SW 1271 (cell line): ENCODE measurements at places on chromosomes 2 and 18.

DNA sequence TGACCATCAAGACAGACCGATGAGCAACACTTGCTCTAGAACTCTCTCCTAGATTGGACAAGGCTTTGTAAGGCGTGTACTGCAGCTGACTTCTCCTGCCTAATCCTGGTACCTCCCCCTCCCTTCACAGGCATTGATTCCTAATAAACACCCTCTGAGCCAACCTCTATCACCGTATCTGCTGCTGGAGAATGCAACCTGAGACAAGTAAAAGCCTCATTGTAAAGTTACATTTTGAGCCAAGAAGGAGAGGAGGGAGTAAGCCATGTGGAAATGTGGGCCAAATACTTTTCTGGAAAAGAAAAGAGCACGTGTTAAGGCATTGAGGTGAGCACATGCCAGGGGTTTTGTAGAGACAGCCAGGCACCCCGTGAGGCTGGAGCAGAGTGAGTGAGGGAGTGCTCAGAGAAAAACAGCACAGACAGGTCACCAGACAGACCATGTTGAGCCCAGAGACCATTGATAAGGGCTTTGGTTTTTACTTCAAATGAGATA, 2.6 kb upstream of the WDFY1 start:
- no peak for DNase-seq

DNA sequence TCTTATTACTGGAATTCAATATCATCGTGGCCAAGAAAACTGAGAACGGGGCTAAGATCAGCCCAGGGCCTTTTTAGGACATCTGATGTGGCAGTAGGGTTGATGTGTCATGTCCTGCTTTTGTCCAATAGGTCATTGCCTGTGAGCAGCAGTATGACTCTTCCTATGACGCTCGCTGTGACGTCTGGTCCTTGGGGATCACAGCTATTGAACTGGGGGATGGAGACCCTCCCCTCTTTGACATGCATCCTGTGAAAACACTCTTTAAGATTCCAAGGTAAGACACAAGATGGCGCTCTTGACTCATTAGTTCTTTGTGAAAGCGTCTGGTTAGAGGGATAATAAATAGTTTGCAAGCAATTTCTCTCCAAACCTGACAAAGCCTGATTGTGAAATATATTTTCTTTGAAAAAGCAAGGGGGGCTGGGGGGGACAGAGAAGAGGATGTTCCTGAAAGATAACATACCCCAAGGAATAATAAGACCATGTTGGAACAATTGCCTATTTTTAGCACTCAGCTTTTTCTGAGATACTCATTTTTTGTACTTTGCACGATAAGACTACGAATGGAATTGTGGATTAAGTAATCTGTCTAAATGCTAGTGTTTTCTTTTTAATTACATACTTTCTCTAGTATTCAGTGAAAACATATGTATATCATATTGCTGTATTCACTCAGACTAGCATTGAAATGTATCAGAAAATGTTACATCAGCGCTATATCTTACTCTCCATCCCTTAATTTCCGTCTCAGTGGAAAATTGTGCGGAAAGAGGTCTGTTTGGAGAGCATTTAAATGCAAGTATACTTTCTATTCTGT, 58.1 kb downstream of the MYO3B start:
- DNase-seq = peak; percentile 11

DNA sequence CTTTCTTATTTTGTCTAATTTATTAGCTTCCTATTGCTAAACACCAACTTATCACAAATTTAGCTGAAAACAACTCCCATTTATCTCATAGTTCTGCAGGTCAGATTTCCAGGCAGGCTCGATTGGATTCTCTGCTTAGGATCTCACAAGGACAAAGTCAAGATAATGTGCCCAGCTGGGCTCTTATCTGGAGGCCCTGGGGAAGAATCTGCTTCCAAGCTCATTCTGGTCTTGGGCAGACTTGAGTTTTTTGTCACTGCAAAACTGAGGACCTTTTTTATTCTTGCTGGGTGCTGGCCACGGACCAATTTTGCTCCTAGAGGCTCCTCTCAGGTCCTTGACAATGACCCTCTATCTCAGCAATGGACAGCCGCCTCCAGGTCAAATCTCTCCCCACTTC, 215.5 kb downstream of the TRIB2 start:
- no peak for DNase-seq

GRCh38 chr18:24762511-24762910, 302.1 kb downstream of the HRH4 start:
- no peak for DNase-seq
